ENCODE measurements at places on chromosomes 2 and 18. TPM values are rescaled to one million over a fixed set of nuclear protein-coding genes. Genes with fewer than 3 reads are reported as not detected.

FSIP2 gene
- total RNA-seq, result under 0.01 TPM

HOXD12 gene
- total RNA-seq, result not detected

NAT8 gene
- total RNA-seq, result not detected

- DNase-seq, result no peak
Measured at GRCh38 chr2:193583638-193584400, 1389.1 kb upstream of the TMEFF2 start.

DNA sequence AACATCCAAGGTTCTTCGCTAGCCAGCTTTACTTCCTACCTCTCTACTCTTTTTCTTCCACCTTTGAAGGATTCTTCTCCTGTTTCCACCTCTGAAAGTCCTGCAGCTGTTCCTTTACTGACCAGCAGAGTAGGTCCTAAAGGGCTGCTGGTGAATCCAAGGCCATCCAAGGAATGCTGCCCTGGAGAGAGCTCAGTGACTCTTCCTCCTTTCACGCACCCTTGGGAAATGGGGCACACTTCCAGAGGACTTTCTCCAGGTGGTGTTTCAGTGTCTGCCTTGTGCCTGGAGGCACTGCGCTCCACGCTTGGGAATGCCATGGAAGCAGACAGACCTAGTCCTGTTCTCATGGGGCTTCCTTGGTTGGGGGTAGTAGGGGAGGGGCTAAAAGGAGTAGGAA lies 45.4 kb downstream of the SLC16A14 start:
- DNase-seq, result no peak

DNA sequence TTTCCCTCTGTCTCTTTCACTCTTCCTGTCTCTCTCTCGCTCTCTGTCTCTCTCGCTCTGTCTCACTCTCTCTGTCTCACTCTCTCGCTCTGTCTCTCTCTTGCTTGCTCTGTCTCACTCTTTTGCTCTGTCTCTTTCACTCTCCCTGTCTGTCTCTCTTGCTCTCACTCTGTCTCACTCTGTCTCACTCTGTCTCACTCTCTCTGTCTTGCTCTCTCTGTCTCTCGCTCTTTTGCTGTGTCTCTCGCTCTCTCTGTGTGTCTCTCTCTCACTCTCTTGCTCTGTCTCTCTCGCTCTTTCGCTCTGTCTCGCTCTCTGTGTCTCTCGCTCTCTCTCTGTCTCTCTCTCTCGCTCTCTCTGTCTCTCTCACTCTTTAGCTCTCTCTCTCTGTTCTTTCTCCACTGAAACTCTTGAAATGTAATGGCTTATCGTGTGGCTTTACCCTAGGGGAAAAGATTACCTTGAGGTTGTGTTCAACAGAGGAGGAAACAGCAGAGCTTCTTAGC lies 22.9 kb downstream of the INPP1 start:
- DNase-seq, result no peak

- DNase-seq, result peak; percentile 88
Measured at GRCh38 chr2:215410932-215411285, 25.0 kb downstream of the FN1 start.

DNA sequence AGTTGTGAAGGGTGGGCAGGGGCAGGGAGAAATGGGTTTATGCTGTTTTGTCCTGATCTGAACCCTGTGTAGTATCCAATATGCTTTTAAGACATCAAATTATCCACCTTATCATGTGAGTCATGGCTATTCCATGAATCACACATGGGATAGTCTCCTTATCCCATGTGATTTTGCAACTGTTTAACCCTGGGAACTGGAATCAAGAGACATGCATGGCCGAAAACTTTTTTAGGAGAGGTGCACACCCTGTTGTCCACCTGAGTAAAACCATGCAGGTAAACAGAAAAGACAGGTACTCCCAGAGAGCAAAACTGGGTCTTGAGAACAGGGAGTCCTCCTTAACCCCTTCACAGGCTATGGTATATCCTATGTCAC lies 490.6 kb upstream of the HS6ST1 start:
- DNase-seq, result no peak

DNA sequence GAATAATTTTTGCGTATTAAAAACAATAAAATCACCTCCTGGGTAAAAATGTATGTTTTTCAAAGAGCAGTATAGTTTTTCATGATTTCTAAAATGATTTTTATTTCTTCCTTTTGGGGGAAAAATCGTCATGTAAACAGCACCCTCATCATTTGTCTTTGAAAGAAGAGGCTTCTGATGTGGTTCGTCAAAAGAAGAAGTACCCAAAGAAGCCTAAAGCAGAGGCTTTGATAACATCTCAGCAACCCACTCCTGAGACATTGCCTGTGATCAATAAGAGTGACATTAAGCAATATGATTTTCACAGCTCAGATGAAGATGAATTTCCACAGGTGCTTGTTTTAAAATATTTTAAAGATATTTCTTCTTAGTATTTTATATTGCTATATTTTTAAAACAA lies 110.2 kb upstream of the KIF5C start:
- DNase-seq, result no peak

DNA sequence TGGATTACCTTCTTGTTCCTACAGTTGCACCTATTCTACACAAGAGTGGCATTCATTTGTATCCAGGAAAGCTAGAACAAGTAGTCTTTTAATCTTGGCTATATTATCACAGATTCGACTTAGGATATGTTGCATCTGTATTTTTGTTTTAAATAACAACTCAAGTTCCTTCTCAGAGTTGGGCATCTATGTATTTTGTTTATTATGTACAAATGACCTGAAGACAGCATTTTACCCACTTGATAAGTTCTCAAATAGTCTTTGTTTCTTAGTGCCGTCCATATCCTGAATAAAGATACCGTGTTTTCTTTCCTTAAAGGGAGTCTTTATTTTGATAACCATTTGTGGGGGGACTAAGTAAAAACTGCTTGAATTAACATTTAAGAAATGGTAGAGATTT lies 2.9 kb downstream of the ITPRID2 start:
- no peak for DNase-seq

DNA sequence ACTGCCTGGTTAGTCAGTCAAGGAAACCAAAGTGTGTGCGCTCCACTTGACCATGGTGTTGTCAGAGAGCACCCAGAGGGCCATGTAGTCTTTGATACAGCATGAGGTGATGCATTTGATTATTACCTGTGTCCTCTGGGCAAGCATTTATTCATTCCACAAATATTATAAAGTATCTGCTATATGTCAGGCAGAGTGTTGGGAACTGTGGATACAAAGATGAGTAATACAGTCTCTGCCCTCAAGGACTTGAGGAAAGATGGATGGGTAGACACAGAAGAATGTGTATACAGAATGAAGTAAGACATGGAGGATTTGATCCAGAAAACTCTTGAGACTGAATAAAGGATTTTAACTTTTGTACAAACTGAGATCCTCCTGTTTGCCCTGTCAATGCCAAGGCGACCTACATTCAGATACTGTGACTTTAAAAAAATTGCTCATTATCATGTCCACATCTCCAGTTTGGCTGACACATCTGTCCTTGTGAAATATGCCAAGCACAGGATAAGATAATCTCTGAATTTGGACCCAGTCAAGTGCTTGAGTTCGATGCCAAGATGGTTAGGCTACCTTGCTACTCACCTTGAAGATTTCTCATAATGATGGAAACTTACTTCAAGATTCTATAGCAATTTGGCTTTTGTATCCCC lies 50.8 kb downstream of the ACYP2 start:
- DNase-seq, result no peak

- DNase-seq, result no peak
Measured at GRCh38 chr2:157508676-157509075, 64.8 kb upstream of the CYTIP start.

DNA sequence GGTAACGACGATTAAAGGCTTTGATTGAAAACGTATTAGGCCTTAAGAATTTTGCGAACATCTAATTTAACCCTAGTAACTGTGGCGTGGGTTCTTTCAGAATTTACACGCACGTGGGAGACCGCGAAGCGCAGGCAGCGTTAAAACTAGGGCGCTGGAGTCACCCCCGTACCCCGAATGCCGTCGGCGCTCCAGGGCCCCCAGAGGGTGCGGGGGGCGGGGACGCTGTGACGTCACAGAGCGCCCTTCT lies 673 bp upstream of the SMCHD1 start:
- DNase-seq, result no peak

DNA sequence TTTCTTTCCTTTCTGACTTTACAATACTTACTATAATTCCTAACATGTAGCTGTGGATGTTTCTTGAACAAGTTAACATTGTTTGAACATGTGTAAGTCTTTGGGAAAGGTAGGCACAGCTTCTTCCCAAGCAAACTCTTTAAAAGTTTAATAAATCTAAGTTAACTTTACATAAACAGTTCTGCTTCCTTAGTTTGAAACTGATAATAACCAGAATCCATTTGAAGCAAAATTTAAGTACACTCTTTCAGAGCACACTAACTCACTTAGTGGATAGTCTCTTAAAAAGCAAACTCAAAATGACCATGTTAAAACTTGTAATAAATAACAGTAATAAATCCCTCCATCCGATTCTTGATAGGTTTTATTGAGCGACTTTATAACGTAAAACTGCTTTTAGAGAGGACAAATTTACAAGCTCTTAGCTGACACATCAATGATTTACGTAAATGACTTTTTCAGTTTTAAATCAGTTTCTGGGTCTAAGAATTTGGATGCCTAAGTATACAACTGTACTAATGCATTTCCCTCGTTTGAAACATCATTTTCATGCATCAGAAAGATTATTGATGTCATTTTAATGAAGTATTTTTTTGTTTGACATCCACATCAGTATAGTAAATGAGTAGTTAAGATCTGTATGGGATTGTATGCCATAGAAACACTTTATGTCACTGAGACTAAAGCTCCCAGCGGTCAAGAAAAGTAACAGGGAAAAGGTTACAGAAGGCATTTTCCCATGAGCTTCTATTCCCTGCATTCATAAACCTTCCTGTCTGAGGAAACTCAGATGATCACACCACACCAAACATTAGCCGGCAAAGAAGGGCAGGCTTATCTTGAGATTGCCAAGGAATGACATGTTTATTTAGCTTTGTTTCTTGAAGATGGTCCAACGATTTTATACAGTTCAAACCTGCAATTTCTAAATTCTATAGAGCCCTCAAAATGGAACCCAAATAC lies 67.5 kb downstream of the PDE1A start:
- no peak for DNase-seq

GRCh38 chr2:104904889-104905288 lies 51.0 kb downstream of the POU3F3 start:
- no peak for DNase-seq

DNA sequence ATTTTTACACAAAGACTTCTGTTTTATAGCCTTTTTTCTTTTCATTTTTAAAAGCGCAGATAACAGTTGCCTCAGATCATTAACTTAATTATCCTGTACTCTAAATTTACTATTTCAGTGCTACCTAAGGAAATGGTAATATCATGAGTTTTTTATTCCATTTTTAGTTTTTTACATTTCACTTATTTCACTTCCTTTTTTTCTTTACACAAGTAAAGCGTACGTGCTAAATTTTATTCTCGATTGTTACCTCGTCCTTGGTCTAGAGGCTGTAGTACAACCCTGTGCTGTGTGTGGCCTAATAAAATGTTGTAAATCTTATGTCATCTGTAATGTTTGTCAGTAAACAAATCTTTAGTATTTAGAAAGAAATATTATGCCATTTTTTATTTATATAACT lies 49.2 kb downstream of the CRIM1 start:
- no peak for DNase-seq

GRCh38 chr2:99190548-99190947 lies 9.6 kb downstream of the MRPL30 start:
- no peak for DNase-seq

- no peak for DNase-seq
Measured at GRCh38 chr2:67456428-67456827, 59.3 kb downstream of the ETAA1 start.
